ENCODE measurements at places on chromosomes 3 and 15.

DNA sequence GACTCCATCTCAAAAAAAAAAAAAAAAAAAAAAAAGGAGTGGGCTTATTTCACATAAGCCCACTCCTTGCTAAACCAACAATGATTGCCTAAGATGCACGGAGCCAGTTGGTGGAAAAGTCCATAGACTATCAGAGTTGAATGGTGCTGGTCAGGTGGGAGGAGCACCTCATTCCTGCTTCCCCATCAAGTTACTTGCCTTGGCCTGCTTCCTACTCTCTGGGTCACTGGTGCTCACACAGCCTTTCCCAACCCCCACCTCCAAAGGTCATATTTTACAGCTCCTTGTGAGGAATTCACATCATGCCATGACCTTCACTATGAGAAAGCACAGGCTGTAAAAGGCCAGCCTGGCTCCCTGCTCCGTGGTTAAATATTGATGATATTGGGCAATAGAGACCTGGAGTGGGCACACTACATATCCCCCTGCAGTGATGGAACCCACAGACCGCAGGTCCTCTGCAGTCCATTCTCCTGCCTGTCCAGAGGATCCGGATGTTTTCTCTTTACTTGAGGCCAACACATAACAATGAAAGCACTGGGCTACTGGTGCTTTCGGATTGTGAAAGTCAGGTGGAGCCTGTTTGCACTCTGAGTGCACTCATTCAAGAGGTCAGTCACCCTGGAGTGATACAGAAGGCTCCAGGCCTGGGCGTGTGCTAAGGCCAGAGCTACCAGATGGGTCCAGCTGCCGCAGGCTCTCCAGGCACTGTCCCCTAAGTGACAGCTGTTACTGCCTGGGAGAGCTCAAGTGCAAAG lies at the start of gene SLC51B:
Gene SLC51B (plus strand): TSS at position 664 of the 758 bp plus-strand sequence. CDS start 4,618 bp downstream, outside the sequence.
- DNase-seq: no peak

GRCh38 chr3:191975936-191976335 lies 515.0 kb downstream of the PYDC2 start:
- no peak for DNase-seq

DNA sequence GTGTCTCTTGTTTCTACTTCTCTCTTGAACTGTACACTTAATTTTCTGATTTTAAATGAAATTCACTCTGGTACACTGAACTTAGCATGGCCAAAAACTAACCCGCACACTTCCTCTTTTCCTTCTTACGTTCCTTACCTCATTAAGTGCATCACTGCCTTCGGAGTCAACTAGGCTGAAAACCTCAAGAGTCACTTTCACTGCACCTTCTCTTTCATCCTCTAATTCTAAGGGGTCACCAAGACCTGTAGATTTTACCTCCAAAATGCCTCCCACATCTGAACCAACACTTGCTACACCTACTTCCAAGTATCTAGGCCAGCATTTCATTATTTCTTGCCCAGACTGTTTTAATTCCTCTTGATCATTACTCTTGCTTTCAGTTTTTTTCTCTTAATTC lies 6.6 kb downstream of the CBLB start:
- DNase-seq: no peak

DNA sequence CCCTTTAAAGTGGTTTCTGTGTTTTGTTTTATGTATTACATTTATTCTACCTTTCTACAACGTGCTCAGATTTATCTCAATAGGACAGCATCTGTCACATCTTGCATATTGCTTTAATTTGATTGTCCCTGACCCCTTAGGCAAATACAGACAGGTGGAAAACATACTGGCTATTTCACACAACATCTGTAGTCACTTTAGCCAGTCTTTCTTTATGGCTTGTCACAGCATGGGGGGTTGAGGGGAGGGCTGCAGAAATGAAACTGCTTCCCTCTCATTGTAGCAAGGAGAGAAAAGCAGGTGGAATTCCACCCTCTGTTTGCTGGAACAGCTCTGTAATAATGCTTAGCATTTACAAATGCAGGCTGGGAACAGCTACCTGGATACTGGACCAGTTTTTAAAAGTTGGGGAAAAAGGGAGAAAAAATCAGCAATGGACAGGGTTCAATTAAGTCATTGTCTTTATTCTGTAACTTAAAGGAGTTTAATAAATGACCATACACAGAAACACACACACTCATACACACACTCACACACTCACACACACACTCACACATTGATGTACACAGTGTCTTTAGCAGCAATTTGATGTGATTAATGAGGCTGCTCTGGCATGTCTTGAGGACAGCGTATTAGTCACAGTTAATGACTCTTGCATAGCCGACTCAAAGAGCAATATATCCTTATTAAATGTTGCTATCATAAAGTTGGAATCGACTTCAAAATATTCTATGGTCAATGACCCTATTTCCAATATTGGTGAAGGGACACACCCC lies 283.7 kb upstream of the GBE1 start:
- no peak for DNase-seq

DNA sequence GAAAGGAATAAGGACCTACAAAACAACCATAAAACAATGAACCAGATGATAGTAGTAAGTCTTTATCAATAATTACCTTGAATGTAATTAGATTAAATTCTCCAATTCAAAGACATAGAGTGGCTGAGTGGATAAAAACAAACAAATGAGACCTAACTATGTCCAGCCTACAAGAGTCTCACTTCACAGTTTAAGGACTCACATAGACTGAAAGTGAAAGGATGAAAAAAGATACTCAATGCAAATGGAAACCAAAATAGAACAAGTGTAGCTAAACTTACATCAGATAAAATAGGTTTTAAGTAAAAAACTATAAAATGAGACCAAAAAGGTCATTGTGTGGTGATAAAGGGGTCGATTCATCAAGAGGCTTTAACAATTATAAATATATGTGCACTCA lies 21.9 kb upstream of the NR1I2 start:
- no peak for DNase-seq
